ENCODE measurements at places on chromosomes 13 and 19. TPM values are rescaled to one million over a fixed set of nuclear protein-coding genes. Genes with fewer than 3 reads are reported as not detected.
A peak's percentile ranks its signal among the peaks of the same experiment; 100 is the strongest.

PLK5 gene
- 0.80 TPM for total RNA-seq

CACNG8 gene
- total RNA-seq, result 0.22 TPM

FGF21 gene
- not detected for total RNA-seq

TMC4 gene
- total RNA-seq, result 2.9 TPM

DNA sequence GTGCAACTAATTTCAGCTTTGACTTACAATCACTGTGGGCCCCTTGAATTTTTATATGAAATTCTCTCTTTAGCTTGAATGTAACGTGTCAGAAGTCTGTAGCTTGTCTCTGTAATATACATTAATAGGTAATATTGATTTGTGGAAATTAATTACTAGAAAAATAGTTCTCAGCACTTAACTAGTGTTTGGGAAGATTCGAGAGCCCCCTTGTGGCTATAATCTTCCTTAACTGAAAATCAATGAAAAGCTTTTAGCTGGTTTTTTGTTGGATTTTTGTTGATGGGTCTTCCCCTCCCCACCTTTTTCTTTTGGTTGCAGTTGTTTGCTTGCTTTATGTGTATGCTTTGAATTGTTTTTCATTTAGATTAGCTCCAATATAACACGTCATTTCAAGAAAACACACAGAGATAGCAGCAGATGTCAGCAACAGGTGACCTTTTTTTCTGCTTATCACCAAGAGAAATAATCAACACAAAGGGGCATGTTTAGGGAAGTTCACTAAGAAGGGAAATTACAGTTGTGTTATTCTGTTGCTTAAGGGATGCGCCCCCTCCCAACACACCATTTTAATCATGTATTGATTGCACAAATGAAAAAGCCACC, 176.8 kb downstream of the OXGR1 start:
- DNase-seq, result no peak

DNA sequence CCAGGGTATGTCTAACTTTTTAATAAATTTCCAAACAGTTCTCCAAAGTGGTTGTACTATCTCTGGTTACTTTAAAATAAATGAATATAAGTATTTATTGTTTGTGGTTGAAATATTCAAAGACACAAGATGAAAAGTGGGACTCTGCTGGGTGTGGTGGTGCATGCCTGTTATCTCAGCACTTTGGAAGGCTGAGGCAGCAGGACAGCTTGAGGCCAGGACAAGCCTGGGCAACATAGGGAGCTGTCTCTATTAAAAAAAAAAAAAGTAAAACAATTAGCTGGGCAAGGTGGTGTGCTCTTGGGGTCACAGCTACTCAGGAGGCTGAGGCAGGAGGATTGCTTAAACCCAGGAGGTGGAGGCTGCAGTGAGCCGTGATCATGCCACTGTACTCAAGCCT, 10.4 kb downstream of the PNMA8A start:
- DNase-seq, result no peak

- DNase-seq, result no peak
Measured at GRCh38 chr19:44212866-44213346, 574 bp downstream of the ZNF227 start.

DNA sequence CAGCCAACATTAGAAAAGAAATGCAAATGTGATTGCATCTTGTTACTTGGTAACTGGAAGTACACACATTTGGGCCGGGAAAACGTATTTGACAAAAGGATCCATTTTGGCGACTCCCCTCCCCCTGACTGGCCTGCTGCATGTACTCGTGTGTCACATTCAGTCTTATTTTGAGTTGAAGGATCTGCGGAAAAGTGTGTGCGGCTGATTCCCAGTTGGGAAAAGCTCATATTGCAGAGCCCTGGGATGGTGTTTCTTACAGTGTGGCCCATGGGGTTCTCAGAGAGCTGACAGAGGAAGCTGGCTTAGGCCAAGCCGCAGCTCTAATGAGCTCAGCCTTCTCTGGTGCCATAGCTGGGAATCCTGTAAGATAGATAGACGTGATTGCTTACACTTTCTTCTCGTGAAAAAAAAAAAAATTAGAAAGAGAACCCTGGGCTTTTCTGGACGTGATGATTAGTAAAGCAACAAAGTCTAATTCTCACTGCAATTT, 170.3 kb upstream of the ARGLU1 start:
- DNase-seq, result no peak

GRCh38 chr19:4636761-4637160, 2.6 kb upstream of the TNFAIP8L1 start:
- DNase-seq, result no peak

- DNase-seq, result no peak
Measured at GRCh38 chr19:43738780-43739211, 16.0 kb downstream of the SMG9 start.

GRCh38 chr13:22789027-22789593, 391.7 kb upstream of the SGCG start:
- DNase-seq, result no peak

GRCh38 chr13:20582026-20582425, 15.1 kb downstream of the IFT88 start:
- DNase-seq, result no peak

DNA sequence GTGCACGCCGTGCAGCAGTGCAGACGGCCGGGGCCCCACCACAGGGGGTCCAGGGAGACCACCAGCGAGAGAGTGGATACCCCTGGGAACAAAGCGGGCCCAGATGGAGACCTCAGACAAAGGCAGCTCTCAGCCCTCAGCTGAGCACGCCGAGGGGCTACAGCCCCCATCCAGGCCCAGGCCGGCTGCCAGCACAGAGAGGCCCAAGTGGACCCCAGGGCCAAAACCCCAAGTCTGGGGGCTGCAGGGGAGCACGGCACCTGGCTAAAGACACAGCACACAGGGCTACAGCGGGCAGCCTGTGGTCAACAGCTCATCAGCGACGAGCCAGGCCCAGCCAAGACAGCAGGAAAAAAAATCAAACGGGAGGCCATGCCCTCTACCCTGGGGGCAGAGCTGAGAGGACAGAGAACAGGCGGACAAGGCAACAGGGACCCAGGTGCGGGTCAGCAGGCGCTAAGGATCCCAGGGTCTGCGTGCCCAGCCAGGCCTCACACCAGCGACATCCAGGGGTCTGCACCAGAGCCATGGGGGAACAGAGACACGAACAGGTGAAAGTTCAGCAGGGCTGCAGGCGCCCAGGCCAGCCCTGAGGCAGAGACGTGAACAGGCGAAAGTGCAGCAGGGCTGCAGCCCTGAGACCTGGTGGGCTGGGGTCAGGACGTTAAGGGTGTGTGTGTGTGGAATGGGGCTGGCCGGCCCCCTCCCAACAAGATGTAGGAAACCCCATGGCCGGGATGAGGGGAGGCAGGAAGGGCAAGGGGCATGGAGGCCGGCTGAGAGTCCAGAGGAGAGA, 34.3 kb downstream of the RASA3 start:
- peak; percentile 58 for DNase-seq

DNA sequence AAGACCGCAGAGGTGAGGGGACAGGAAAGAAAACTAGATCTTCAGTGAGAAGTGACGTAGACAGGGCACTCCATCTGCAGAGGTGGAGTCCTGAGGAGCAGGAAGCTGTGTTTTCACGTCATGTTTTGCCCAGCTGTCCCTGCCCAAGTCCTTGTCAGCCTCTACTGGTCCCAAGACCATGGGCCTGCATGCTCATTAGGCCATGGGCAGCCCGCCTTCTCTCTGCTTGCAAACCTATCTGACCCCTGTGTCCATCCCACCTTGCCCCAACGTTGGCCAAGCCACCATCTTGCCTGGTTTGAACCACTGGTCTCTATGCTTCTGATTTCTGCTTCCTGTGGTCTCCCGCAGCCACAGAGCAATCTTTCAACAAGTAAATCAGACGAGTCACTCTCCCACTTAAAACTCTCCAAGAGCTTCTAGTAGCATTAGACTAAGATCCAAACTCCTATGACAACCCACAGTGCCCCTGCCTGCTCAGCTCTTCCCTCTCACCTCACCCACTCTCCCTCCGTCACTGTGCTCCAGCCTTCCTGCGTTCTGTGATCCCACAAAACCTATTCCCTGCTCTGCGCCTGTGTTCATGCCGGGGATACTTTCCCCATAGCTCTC, 18.6 kb upstream of the CCNE1 start:
- no peak for DNase-seq
